G401 (cell line): ENCODE measurements at places on chromosomes 12 and 14. TPM values are rescaled to one million over a fixed set of nuclear protein-coding genes. Genes with fewer than 3 reads are reported as not detected.

The PLEKHH1 gene
- 4.8 and 8.6 TPM in 2 replicates for total RNA-seq

The SLC10A1 gene
- not detected in 2 replicates for total RNA-seq

The PTPN11 gene
- 21.3 and 39.9 TPM in 2 replicates for total RNA-seq

The RNASE7 gene
- not detected in 2 replicates for total RNA-seq

The RBP5 gene
- total RNA-seq, result not detected in 2 replicates

DNA sequence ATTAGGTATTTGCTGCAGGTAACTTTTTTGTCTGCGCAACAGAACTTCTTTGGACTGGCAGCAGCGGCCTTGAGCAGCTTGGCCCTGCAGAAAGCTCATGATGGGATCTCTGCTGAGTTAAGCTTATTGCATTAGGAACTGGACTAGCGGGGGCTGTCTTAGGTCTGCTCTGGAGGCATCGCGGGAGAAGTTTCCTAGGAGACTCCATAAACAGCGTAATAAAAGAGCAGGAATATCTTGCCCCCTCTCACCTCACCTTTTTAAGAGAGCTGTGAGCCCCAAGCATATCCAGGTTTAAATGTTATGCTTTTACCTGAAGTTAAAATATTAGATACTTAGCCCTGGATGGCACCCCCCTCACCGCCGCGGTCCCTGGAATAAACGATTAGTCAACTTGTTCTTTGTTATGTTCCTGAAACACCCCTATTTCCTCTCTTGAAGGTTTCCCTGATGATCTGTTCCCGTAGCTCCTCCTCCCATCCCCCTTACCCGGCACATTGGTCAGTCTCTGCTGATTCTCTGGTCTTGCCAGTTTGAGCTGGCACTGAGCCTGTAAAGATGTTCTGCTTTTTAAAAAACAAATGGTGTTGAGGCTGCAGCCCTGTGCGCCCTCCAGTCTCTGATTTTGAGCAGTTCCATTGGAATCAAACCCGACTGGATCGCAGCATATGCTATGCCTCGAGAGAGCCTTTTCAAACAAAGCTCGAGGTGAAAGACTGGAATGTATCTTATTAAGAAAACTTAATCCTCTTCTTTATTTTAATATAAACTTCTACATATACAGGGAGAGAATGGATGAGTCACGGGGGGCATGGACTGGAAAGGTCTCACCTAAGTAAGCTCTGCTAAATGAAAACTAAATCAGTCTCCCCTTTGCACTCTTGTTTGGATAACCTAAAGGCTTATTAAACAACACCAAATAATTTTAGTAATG is 1.9 kb downstream of the MLXIP start:
- peak; percentile 86 for DNase-seq

GRCh38 chr14:63770187-63770807 is 42.4 kb upstream of the SGPP1 start:
- peak; percentile 57 for DNase-seq

DNA sequence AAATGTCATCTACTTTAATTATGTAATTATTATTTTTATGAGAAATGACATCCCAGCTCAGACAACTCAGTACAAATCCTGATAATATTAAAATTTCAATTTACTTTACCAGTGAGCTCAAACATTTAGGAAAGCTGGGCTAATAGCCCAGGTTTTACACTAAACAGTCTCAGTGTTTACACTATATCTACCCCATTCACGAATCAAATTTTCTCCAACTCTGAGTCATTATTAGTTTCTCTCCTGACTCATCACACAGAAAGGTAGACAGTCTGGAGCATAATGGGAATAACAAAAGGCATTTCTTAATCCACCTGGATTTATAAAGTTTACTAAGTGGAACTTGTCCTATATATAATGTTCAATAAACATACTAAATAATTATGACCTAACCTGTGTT is 5.7 kb downstream of the PAWR start:
- no peak for DNase-seq

DNA sequence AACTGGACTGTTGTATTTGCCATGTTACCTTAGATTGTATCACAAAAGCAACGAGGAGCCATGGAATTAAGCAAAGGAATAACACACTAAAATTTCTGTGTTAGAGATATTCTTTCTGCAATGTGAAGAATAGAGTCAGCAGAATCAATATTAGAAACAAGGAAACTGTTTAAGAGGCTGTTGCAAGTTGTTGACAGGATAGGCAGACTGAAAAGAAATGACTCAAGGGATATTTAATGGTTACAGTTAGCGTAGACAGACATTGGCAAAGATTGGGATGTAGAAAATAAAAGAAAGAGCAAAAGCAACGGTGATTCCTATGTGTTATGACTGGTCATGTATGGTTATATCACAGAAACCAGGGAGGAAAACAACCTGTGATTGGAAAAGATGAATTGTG is 299.0 kb upstream of the PPFIA2 start:
- DNase-seq, result no peak
